Activated CD4-positive, CD25-positive, alpha-beta regulatory T cell (primary cell): ENCODE measurements at places on chromosomes 3 and 15.

- no peak for DNase-seq
These were observed 51.3 kb downstream of the RBMS3 start for GRCh38 chr3:29332195-29332637.

DNA sequence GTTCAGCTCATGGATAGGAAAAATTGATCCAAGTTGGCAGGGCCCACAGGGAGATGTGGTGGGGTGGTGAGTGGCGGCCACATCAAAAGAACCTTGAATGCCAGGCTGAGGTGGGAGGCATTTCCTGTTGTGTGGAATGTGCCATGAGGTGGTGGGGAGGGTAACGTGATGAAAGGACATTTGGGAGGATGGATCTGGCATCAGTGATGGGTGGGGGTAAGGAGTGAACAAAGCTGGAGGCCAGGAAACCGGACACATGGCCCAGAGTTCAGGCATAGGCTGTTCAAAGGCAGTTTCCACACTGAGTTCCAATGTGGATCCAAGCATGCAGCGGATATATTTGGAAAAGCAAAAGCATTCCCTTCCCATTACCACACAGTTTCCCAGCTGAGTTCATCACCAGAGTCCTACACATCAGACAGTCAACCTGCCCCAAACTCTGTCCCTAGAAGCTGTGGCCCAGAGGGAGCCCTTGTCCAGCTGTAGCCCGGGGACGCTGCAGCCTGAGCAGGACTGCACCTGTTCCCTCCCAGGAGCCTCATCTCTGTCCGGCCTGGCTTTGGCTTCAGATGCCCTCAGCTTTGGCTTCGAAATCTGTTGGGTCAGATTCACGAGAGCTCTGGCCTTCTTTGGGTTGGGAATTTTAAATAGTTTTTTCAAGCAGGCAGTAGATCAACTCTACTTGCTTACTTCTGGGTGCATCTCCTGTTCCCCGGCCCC, 37.8 kb upstream of the GOLGA6B start:
- no peak for DNase-seq

DNA sequence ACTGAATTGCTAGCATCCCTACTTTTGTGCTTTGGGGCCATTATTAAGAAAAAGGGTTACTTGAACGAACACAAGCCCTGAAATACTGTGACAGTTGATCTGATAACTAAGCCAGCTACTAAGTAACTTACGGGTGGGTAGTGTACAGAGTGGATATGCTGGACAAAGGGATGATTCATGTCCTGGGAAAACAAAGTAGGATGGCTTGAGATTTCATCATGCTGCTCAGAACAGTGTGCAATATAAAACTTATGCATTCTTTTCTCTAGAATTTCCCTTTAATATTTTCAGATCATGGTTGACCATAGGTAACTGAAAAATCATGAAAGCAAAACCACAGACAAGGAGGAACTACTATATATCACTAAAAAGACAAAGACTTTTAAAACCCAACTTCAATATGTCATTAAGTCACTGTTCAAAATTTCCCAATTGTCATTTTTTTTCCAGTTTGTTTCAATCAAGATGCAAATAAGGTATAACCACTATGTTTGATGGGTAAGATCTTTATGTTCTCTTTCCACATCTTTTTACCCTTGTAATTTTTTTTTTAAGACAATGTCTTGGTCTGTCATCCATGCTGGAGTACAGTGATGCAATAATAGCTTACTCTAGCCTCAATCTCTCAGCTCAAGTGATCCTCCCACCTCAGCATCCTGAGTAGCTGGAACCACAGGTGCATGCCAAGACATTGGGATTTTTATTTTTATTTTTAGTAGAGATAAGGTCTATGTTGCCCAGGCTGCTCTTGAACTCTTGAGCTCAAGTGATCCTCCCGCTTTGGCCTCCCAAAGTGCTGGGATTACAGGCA, 67.7 kb downstream of the IFT80 start:
- no peak for DNase-seq

DNA sequence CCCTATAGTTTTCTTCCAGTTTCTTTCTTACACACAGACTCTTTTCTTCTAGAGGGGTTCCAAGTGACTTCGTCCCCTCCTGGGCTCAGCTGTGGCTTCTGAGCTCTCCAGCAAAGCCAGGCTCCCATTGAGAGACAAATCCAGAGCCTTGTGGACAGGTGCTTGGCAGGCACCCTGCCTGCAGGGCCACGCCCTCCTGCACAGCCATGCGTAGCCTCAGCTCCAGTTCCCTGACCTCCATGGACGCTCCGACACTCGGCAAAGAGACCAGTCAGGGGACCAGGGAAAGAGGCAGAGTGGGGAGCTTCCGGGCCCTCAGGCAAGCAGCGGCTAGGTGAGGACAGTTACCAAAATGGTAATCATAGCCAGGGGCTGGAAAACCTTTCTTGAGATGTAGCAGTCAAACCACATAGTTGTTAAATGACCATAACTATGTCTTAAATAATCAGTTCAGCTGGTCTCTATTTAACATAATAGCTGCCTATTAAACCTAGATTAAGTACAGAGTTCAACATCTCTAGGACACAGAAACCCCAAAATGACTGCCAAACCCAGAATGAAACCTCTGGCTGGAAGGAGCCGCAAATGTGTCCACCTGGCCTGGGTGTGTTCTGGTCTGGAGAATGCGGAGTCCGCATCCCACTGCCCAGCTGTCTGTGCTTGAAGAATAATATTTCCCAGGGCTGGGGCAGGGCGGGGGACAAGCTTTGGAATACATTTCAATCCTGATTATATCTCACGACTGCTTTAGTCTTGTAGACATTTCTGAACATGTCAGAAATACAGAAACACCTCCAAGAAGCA, 69.3 kb upstream of the RGMA start:
- DNase-seq = no peak

GRCh38 chr15:42728972-42729371, 8.0 kb downstream of the CDAN1 start:
- DNase-seq = no peak

GRCh38 chr3:169227911-169228310, 435.6 kb downstream of the MECOM start:
- DNase-seq = no peak

DNA sequence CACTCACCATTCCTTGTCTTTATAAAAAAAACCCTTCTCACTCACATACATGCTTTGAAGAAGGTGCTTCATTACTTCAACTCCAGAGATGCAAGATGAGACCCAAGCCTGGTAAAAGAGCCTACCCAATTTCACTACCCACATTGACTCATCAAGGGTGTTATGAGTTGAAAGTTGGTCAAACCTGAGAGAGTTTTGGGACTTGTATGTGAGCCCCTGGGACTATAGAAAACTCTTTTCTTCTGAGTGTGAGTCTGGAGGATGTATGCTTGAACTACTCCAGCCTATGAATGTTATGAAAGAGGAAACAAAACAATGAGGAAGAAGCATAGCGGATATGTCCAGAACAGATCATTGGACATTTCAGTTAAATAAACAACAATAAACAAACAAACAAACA, 106.5 kb upstream of the SATB1 start:
- DNase-seq = no peak

DNA sequence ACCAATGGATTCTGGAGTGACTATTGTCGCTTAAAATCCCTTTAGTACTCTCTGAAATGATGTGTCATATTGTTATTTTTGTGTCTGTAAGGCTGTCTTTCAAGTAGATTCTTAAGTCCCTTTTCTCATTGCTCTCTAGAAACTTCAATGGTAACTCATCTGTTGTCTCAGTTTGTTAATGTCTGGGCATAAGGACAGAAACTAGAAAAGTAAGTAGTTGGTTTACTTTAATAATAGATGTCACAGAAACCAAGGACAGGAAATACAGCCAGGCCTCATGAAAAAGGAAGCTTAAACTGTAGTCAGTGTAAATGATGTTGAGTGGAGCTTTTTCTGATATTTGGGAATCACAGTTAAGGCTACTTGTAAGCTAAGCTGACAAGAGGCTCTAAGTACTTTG, 730.2 kb upstream of the DPPA4 start:
- no peak for DNase-seq

- DNase-seq = no peak
These were observed 8.5 kb upstream of the PLXND1 start for GRCh38 chr3:129614927-129615363.
